COR-L47 (cell line): ENCODE measurements at places on chromosomes 16 and 17.
A peak's percentile ranks its signal among the peaks of the same experiment; 100 is the strongest.

- DNase-seq, result no peak
These were observed 11.1 kb downstream of the USP6 start for GRCh38 chr17:5126719-5127488.

DNA sequence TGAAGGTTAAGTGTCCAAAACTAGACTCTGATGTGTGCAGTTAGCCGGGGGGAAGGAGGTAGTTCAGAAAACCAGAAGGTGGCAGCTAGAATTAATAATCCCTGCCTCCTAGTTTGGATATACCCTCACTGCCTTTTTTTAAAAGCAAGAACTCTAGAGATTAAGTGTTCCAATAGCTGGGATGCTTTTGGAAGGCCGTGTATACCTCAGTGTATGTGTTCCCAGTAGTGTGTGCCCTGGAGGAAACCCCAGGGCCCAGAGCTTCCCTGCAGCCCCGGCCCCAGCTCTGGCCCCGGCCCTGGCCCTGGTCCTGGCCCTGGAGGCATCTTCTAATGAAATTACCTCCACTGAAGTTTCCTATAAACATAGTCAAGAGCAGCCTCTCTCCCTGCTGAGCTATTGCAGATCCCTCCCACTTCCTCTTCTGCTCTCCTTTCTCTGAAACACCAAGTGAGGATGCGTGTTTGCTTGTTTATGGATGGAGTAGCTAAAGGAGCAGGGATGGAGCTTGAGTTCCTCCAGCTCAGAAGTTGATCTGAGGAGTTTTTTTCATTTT lies 130.7 kb downstream of the PRKCA start:
- no peak for DNase-seq

DNA sequence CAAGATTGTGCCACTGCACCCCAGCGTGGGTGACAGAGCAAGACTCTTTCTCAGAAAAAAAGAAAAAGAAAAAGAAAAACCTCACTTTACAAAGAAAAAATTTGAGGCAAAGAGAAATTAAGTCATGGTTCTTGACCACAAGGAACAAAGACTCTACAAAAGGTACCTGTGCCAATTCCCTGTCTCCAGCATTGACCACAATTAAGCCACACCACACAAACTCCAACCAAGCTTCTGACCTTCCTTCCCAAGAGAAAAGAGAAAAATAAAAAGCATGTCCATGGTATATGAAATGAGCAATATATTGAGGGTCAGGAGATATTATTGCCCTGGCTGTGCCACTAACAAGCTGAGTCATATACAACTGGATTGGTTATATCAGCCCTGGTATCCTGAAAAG lies 146.3 kb upstream of the NOG start:
- no peak for DNase-seq

- no peak for DNase-seq
These were observed 1882.6 kb downstream of the TP53TG3F start for GRCh38 chr16:35342012-35342411.

GRCh38 chr16:52549011-52549692 lies 2.2 kb upstream of the TOX3 start:
- DNase-seq, result no peak

- no peak for DNase-seq
These were observed 7.1 kb downstream of the MCRIP1 start for GRCh38 chr17:81825841-81826466.

- no peak for DNase-seq
These were observed 63.5 kb downstream of the PRMT7 start for GRCh38 chr16:68374246-68374805.

DNA sequence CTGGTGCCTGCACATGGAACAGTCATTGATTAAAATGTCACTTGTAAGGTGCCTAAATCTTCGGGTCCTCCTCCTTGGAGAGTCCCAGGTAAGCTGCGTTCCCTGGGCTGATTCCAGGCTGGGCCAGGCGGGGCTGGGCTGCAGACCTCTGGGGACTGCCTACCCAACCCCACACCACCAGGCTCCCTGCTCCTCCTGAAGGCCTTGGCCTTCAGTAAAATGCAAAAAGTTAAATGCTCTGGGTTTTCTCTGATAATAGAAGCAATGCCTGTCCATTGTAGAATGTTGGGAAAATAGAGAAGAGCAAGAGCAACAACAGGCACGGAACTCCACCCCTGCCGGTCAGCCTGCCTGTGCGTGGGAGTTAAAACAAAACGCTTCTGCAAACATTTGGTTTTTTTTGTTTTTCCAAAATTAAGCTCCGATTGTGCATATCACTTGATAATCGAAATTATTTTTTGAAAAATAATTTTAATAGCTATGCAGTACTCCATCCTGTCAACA lies 363.9 kb downstream of the SEC14L1 start:
- DNase-seq, result no peak

DNA sequence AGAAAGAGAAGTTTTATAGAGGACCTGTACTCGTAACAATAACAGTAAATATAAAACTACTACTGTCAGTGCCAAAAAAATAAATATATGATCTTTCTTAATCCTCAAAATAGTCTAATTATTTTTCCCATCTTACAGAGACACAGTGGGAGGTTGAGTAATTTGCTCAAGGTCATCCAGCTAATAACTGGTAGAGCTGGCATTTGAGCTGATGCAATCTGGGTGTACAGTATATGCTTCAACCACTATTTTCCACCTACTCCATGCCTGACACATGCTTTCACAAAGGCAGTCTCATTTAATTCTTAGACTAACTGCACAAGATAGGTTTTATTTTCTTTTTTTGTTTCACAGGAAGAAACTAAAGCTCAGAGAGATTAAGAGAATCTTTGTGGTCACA lies 33.6 kb downstream of the PIGL start:
- DNase-seq, result no peak

DNA sequence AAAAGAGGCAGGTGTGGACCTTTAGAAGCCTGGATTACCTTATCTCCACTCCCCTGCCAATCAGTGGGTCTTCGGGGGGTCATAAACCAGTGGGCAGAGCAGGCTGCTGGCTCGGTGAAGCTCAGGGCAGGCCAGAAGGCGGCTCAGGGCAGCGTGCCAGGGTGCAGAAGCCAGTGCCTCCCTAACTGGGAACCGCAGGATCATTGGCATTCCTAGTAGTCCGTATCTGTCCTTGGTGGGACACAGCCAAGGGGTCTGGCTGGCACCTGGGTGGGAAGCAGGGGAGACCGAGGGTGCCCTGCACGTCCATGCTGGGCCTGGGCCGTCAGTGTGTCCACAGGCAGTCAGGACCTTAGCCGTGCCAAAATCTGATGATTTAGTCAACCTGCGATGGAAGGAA lies 76.8 kb downstream of the SEC14L1 start:
- DNase-seq, result peak; percentile 32

- no peak for DNase-seq
These were observed 12.6 kb downstream of the KCTD2 start for GRCh38 chr17:75059369-75060345.

DNA sequence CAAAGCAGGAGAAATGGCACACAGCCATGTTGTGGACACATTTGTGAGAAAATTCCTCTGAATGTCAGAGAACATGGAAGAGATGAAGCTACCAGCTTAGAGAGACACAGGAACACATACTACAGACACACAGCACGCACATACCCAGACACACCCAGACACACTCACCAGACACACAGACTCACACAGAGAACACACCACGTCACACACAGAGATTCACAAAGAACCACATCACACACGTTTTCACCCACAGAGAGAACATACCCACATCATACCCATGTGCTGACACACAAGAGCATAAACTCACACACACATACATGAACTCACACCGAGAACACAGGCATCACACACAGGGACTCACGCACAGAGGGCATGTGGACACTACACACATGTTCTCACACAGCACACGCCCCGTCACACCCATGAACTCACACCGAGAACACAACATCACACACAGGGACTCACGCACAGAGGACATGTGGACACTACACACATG lies 124.9 kb downstream of the METRNL start:
- no peak for DNase-seq

DNA sequence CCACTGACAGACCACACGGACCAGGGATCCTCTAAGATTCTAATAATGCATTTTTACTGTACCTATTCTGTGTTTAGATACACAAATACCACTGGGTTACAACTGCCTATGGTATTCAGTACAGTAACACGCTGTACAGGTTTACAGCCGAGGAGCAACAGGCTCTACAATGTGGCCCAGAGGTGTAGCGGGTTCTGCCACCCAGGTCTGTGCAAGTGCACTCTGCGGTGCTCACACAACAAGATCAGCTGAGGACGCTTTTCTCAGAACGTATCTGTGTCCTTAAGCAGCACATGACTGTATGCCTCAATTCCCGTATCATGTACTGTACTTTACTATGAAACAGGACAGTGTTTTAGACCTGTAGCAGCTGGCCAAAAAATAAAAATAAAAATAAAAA lies 6.5 kb downstream of the ZCCHC14 start:
- DNase-seq, result no peak

DNA sequence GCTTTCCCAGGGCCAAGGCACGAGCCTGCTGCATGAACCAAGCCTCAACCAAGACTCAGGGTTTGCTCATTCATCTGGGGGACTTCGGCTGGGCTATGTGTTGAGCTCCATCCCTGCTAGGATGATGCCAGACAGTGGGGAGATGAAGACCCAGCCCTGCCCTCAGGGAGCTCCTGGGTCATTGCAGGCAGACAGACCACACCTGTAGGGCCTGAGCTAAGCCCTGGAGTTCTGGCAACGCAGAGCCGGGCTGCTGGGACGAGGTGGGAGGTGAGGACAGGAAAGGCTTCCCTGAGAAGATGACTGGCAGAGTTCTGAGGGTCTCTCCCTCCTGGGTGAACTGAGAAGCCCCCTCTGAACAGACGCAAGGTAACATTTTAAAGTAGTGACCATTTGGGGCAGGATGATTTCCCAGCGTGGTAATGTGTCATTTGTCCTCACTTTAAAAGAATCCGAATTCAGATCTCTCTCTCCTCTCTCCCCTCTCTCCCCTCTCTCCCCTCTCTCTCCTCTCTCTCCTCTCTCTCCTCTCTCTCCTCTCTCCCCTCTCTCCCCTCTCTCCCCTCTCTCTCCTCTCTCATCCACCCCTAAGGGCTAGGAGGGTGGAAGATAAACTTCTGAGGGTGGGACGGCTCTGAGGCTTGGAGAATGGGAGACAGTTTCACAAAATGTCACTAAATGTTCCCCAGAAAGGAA lies 98.4 kb downstream of the MGAT5B start:
- DNase-seq, result no peak

DNA sequence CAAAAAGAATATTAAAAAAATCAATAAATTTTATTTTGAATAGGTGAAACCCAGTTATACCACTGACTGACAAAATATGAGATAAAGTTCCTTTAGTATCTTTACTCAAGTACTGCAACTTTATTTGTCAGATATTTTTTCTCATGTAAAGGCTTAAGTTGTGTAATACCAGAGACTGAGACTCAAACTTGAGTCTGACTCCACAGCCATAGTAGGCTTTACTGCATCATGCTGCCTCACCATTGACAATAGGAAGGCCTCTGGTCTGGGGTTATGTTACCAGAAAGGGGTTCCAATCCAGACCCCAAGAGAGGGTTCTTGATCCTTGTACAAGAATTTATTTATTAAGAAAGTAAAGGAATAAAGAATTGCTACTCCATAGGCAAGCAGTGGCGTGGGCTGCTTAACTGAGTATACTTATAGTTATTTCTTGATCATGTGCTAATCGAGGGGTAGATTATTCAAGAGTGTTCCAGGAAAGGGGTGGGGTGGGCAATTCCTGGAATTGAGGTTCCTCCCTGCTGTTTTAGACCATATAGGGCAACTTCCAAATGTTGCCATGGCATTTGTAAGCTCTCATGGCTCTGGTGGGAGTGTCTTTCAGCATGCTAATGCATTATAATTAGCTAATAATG lies 187.4 kb upstream of the WSB1 start:
- no peak for DNase-seq
